ENCODE measurements at places on chromosomes 3 and 15.

DNA sequence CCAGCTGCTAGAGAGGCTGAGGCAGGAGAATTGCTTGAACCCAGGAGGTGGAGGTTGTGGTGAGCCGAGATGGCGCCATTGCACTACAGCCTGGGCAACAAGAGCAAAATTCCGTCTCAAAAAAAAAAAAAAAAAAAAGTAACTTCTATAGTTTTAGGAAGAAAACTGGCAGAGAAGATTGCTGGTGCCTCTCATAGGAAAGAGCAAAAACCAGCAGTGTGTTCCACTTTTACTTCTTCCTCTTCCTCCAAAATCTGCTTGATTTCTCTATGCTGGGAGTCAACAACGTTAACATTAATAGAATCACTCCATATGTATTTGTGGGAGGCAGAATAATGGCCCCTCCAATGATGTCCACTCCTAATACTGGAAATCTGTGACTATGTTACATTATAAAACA is 12.5 kb upstream of the NR1D2 start:
- no peak for DNase-seq

DNA sequence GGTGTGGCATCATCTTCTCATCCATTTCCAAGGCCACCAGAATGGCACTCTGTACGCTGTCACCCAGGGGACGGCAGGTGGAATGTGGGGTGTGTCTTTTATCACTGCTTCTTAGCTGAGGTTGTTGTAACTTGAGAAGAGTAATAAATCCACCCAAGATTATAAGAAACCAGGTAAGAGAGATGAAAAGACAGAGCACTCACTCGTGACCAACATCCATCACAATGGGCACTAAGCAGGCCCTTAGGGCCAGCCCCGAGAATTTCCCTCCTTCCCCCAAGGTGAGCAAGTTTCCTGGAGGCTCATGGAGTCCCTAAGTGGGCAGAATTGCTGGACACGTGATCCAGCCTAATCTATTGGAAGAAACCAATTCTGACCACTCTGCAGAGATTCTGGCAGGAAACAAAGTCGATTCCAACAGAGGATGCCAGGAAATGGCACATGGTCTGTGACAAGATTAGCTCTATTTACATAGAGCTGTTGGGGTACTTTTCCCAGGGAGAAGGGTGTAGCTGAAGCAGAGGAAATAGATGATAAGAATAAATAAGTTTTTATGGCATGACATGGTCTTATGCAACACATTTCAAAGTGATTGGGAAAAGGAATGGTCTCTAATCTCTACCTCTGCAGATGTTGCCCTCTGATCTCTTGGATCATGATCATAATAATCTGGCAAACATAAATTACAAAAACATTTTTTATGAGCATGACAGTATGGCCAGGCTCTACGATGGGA is 22.5 kb downstream of the SLC6A20 start:
- no peak for DNase-seq

- no peak for DNase-seq
Observed at GRCh38 chr3:123158330-123158729, 43.4 kb upstream of the SEC22A start.

- no peak for DNase-seq
Observed at GRCh38 chr15:97236140-97236539, 724.4 kb upstream of the ARRDC4 start.

- DNase-seq, result peak; percentile 31
Observed at GRCh38 chr15:92683511-92683834, 27.9 kb upstream of the FAM174B start.

DNA sequence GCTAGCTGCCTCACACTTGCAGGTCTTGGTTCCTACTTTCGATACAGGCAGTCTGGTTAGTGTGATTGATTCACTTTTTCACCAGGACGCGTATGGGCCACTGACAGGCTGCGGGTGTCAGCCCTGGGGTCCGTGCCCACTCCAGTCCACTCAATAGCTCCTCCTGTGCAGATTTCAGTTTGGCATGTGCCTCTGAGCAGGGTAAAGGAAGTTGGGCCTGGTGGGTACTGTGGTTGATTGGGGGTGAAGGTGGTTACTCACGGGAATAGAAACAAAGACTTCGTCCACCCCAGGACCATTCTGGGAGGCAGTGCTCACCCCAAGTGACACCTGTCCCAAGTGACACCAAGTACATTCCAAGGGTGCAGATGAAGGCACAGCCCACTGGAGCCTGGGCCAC is 62.3 kb downstream of the EPHB1 start:
- DNase-seq, result no peak

DNA sequence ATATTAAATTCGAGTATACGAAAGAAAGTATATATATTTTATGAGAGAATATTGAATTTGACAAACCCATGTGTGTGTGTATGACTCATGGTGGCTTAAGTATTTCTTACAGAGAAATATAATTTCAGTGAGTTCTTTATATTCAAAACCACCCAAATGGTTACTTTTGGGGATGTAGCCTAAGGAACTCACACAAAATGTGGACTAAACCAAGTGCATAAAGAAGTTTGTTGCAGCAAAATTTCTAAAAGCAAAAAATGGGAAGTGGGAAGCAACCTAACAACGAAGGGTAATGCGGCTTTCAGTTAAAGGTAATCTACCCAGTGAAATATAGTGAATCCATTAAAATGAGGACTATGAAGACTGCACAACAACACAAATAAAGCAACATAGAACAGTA is 277.1 kb downstream of the EDEM1 start:
- no peak for DNase-seq

- DNase-seq, result no peak
Observed at GRCh38 chr3:28053759-28054158, 187.7 kb upstream of the CMC1 start.

DNA sequence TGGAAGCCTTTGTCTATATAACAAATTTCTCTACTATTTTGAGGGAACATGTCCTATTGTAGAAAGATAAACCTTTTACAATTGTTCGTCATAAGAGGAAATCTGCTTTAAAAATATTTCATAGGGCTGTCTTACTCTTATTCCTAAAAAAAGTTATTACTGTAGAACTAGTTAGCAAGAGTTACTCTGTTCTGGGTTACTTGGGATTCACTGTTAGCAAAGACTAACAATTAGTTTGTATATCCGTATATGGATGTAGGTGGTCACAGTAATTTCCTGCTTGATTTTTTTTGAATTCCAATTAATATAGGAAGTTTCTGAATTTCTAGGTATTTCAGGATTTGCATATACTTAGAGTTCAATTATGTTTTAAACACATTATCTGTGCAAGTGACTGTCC is 413.5 kb downstream of the RBMS3 start:
- DNase-seq, result no peak

- DNase-seq, result no peak
Observed at GRCh38 chr15:57245714-57246113, 130.6 kb upstream of the CGNL1 start.

Data from NCI-H146 (cell line).